NAMALWA (cell line): ENCODE measurements at places on chromosomes 16 and 17.

- DNase-seq: no peak
These were observed 210.4 kb downstream of the GSG1L start for GRCh38 chr16:27853101-27853500.

- no peak for DNase-seq
These were observed 17.5 kb downstream of the STAT5A start for GRCh38 chr17:42305543-42306384.

DNA sequence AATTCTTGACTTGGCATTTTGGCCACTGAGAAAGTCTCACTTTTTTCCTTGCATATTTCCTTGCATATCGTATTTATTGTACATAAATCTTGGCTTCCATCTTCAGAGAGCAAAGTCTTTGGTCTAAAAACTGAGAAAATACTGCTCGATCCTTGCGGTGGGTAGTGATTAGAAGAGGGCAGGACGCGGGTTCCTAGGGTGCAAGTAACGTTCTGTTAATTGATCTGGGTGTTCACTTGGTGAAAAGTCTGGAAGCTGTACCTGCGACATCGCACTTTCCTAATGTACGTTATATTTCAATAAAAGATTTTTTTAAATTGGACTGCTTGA lies 758 bp upstream of the UBALD2 start:
- DNase-seq: no peak

DNA sequence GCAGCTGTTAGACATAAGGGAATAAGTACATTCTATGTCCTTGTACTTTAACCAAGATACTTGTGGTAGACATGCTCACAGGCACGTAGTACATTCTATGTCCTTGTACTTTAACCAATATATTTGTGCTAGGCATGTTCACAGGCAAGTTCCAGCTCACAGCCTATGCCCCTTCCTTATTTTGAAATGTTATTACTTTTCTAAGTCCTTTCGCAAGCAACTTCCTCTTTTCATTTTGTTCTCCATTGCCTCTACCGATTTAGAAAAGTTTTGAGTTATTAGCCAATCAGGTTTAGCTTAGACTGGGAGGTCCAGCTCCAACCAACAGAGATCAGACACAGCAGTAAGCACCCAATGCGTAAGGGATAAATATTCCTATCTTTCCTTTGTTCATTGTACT lies 60.1 kb upstream of the NUDT7 start:
- no peak for DNase-seq

- DNase-seq: no peak
These were observed 218.4 kb downstream of the HAPSTR1 start for GRCh38 chr16:9309844-9310243.

GRCh38 chr16:78278056-78278450 lies 178.6 kb downstream of the WWOX start:
- no peak for DNase-seq

DNA sequence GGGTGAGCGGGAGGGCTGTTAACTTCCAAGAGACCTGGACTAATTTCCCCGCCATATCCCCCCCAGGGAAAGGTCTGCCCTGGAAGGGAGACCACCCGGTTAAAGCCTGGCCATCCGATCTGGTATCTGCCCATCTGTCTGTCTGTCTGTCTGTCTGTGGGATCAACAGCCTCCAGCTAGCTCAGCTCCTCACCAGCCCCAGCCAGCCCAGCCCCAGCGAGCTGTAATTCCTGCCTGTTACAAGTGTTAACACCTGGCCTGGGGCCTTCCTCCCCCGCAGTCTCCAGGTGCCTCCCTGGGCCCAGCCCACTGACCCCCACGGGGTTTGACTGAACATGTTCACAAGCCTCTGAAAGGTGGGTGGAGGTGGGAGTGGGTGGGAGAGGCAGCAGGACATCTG lies 4.0 kb downstream of the WNT3 start:
- DNase-seq: no peak

DNA sequence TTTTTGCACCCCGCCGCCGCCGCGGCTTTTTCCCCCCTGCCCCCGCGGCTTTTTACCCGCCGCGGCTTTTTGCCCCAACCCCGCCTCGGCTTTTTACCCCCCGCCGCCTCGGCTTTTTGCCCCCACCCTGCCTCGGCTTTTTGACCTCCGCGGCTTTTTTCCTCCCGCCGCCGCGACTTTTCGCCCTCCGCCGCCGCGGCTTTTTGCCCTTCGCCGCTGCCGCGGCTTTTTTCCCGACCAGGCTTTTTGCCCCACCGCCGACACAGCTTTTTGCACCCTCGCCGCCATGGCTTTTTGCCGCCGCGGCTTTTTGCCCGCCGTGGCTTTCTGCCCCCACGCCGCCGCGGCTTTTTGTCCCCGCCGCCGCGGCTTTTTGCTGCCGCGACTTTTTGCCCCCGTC lies 137.0 kb upstream of the TP53TG3D start:
- no peak for DNase-seq
